ENCODE measurements at places on chromosomes 16 and 17.

DNA sequence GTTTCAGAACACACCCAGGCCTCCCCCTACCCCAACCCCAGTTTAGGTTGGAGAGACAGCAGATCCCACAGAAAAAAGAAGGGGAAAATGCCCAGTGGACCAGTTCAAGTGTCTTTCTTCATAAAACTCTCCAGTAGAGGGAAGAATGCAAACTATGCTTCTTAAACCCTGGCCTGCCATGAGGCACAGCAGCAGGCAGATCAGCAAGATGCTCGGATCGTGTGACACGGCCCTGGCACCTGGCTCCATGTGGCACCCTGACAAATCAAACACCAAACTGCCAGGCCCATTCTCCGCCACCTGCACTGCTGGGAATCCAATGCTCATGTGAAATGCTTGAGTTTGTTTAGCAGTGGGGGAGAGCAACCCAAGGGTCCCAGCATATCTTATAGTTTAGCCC, 166.8 kb downstream of the SOX9 start:
- DNase-seq, result no peak

DNA sequence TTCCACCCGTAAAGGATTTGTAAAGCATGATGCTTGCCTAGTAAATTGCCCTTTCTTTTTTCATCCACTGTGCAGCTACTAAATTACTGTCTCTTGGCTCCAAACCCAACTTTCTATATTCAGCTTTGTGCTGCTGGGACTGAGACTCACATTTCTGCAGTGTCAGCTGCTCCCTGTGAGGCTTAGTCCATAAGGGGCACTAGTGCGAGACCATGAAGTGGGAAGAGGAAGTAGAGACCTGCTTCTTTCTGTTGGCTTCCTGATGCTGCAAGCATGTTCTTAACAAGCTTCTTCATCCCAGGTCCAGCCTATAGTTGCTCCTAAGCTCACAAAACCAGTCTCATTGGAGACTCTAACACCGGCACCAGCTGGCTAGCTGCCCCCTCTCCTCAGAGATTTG, 74.9 kb upstream of the HS3ST2 start:
- DNase-seq, result no peak

- DNase-seq, result no peak
Observed at GRCh38 chr16:3587547-3588110, 10.4 kb upstream of the NLRC3 start.

GRCh38 chr16:50712560-50712898, 19.1 kb downstream of the NOD2 start:
- no peak for DNase-seq

DNA sequence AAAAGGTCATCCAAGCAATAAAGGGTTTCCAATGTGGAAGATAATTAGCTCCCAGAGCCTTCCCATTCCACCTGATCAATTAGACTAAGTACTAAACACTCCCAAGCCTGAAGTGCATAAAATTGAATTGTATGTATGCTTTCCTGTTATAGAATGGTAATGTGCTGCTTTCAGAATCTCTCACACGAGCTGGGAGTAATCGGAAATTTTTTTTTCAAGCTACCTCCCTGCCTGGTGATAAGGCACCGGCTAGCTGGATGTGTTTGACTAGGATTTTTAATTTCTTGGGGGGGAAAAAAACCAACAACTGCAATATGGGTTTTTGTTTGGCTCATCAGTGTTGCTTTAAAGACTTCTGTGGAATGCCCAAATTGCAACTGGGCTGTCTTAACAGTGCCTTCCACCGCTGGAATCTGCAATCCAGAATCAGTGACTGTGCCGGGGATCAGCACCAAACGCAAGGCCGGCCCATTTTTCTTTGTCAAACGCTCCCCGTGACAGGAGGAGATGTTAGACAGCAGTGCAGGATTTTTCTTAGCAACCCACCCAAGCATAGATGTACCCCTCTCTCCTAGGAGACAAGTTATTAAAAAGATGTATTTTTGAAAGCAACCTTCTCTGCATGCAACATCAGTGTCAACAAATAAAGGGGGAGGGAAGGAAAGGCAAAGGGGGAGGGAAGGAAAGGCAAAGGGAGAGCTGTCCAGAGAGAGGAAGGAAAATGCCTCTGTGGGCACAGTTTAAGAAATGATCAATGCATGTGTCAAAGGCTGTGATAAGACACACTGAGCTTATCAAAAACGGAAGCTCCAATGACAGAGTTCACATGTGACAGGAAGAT, 387.2 kb downstream of the NPIPA8 start:
- DNase-seq, result no peak

- DNase-seq, result peak; percentile 68
Observed at GRCh38 chr16:30923554-30924075, at the start of gene FBXL19. Gene FBXL19 (plus strand): TSS chr16:30923572. CDS start chr16:30925755, 2,183 bp downstream.

DNA sequence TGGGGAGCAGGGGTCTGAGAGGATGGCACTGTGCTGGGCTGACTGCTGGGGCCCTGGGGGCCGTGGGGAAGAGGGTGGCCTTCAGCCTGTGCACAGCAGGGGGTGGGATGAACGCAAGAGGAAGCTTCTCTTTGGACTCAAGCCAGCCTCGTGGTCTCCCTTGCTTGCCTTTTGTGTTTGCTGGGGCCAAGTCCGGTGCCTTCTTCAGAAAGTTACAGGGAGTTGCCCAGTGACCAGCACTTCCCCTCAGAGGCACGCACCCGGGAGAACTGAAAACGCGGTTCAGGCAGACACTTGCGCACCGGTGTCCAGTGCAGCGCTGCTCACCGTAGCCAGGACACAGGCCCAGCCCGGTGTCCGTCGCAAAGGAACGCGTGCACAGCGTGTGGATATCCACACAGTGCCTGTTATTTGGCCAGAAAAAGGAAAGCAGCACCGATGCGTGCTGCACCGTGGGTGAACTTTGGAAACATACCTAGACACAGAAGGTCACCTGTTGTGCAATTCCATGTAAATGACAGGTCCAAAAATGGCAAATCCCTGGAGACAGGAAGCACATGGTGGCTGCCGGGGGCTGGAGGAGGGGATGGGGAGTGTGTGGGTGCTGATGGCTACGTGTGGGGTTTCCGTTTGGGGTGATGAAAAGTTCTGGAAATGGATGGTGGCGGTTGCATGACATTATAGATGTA, 29.4 kb upstream of the NUDT16L1 start:
- no peak for DNase-seq

DNA sequence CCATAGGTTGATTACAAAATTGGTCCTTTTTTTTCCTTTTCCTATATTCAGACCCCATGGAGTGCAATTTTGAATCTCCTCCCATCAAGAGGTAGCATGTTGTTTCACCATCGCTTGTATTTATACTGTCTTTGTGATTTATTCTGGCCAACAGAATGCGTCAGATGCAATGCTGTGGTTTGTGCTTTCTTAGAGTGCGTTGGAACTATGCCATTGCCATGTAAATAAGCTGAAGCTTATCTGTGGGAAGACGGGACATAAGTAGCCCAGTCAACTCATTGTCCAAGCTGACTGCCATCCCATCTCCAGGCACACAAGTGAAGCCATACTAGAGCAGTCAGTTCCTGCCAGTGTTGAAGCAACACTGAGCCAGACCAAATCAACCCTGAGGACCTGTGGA, 1339.3 kb upstream of the GOT2 start:
- DNase-seq, result no peak

DNA sequence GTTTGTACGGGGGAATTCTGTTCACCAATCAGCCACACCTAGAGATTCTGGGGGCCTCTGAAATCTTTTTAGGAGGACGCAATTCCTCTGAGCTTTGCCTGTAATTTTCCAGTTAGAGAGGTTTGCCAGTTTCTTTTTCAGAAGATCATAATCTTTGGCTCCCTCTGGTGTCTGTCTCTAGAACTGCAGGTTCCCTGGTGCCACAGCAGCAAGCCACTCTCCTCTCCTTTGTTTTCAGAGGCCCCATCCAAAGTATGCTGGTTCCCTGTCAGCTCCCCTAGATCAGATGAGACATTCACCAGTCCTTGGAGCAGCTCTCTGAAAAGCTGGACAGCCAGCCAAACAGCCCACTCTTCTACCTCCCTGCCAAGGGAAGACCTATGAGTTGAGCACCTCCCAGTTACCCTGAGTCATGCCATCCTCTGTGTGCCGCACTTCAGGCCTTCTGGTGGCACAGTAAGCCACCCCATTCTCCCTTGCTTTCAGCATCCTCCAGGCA, 36.1 kb downstream of the RNF112 start:
- peak; percentile 80 for DNase-seq

DNA sequence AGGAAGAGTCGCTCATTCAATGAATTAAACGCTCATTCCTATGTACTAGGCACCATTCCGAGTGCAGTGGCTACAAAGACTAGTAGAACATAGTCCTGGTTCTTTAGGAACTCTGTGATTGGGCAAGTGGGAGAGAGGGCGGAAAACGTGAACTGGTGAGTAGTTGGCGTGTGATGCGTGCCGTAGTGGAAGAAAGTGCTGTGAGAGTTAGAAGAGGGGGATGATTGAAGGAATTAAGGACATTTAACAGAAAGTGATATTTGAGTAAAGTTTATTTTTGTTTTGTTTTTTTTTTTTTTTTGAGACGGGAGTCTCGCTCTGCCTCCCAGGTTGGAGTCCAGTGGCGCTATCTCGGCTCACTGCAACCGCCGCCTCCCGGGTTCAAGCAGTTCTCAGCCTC, 7.9 kb upstream of the SLFN14 start:
- DNase-seq, result no peak

DNA sequence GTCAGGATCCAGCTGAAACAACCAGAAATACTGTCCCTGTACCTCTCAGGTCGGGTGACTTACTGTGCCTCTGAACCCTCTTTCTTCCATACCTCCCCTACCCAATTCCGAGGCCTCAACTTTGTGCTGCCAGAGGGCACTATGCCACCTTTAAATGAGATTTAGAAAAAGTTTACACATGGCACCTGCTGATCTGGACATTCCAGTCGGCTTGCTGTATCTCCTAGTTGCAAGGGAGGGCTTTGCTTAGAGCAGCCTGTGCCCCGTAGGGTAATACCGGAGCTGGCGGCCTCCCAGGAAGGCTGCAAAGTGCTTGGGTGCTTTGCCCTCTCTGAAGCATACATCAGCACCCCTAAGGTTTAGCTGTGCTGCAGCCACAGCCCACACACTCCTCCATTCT, 306.0 kb upstream of the RBFOX1 start:
- DNase-seq, result no peak

- DNase-seq, result no peak
Observed at GRCh38 chr16:89034971-89035668, 58.1 kb upstream of the CBFA2T3 start.

DNA sequence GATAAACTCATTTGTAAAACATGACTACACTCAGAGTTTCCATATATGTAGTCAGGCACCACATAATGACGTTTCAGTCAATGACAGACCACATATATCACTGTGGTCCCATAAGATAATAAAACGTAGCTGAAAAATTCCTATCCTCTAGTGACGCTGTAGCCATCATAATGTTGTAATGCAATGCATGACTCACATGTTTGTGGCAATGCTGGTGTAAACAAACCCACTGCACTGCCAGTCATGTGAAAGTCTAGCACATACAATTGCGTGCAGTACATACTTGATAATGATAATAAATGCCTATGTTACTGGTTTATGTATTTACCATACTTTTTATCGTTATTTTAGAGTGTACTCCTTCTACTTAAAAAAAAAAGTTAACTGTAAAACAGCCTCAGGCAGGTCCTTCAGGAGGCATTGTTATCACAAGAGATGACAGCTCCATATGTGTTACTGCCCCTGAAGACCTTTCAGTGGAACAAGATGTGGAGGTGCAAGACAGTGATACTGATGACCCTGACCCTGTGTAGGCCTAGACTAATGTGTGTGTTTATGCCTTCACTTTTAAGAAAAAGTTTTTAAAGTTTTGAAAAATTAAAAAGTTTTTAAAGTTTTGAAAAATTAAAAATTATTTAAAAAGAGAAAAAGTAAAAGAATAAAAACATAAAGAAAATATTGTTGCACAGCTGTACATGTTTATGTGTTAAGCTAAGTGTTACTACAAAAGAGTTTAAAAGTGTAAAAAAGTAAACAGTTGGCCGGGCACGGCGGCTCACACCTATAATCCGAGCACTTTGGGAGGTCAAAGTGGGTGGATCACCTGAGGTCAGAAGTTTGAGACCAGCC, 9.0 kb downstream of the STAT5B start:
- no peak for DNase-seq

DNA sequence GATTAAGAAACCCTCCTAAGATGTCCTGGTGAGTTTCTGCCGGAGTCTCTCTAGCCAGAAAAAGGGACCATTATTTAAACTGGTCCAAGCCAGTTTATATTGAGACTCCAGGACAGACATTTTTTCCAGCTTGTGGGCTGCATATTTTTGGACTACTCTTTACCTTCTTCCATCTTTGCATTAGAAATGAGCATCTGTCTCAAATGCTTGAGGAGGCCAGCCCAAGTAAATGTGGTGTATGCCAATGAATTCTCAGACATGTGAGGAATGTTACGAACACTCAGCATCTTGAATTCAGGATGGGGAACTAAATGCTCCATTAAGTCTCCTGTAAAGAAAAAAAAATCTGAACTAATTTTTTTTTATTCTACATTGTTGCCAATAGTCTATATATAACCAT, 18.4 kb downstream of the TUBD1 start:
- DNase-seq, result no peak

GRCh38 chr16:50684823-50685461, 3.8 kb upstream of the SNX20 start:
- no peak for DNase-seq

DNA sequence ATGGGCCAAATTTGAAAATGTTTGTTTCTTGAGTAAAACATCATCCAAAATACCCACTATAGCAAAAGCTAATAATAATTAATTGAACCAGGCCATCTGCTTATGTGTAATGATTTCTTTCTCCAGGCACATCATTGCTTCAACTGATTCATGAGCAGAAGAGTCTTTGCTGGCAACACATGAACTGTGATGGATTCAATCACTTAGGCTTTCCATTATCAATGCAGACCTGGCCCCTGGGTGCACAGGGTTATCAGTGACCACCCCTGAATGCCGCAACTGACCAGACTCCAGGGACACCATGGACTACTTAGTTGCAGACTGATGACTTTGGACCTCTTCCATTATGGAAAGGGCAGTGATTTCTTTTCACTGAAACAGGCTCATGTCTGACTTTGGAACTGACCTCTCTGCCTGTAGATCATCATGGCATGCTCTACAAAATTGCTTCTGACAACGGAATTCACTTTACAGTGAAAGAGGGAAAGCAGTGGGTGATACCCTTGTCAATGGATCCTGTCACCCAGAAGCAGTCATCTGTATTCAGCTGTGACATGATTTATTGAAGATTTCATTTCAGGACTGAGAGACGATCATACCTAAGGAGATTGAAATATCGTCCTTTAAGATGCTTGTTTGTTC, 448.8 kb downstream of the SLC39A11 start:
- no peak for DNase-seq

GRCh38 chr17:46942441-46943217, 19.7 kb downstream of the GOSR2 start:
- DNase-seq, result peak; percentile 87
